GM12891 (cell line): ENCODE measurements at places on chromosomes 3 and 15.

- DNase-seq, result no peak
Observed at GRCh38 chr3:13301286-13301987, 118.7 kb downstream of the NUP210 start.

GRCh38 chr3:24254649-24255048 is 240.0 kb downstream of the THRB start:
- no peak for DNase-seq

DNA sequence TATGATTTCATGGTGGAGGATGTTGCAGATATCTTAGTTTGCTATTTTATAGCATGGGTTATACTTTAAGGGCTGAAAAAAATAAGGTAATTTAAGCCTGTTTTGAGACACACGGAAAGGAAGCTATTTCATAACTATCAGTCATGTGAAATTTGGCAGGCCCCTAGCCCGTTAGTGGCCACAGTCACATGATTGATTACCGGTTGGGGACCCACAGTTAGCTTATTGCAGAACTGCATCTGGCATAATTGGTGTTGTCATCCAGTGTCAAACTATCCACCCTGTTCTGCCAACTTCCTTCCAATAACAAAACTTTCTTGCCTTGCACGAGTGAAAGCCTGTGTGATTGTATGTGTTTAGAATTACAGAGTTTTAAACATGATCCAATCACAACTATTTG is 35.2 kb downstream of the FNDC3B start:
- DNase-seq, result no peak

GRCh38 chr3:50316657-50317242 is 5.8 kb downstream of the HYAL2 start:
- no peak for DNase-seq

DNA sequence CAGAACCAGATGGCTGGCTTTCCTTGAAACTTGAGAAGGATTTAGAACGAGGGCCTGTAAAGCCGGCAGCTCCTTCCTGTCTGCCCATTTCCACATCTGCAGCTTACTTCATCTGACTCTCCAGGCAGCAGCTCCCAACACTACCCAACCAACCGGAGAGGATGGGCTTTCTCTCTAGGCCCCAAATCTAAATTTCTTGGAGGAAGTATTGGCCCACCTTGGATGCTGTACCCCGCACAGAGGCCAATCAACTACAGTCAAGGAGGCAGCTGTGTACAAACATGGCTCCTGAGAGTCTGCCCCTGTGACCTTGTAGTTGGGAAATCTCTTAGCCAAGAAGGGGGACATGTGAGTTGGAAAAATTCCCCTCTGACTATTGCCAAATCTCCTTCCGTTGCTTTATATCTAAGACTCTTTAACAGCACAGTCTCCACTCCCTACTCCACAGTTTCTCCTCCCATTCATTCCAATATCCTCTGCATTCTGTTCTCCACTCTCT is 8.0 kb upstream of the ACAP2 start:
- DNase-seq, result no peak

DNA sequence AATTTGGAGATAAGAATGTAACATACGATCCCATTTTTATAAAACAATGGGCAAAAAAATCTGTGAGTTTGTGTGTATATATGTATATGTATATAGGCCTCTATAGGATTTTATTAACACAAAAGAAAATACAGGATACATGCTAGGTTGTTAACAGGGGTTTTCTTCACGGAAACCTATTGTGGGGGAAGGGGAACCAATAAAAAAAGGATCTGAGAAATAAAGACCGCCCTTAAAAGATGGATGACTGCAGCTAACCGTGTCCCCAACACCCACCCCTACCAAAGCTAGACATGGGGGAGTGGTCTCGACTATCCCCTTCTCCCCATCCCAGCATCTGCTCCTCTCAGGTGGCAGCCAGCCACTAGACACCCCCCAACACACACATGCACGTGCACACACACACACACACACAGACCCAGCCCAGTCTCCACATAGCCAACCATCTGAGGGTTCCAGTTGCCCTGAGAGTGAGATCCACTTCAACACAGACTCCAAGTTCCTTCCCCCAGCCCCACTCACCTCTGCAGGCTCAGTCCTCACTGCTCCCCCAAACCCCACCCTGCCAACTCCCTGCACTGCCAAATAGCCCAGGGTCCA is 132.9 kb downstream of the TPRA1 start:
- no peak for DNase-seq

- DNase-seq, result no peak
Observed at GRCh38 chr15:84883916-84884781, at the start of gene SLC28A1. SLC28A1 (plus strand) TSS chr15:84884662; CDS start chr15:84887761, 3,099 bp downstream.

- no peak for DNase-seq
Observed at GRCh38 chr15:93420477-93420876, 331.5 kb upstream of the RGMA start.

GRCh38 chr3:177144922-177145321 is 52.4 kb downstream of the TBL1XR1 start:
- no peak for DNase-seq

GRCh38 chr3:3519266-3519665 is 280.0 kb upstream of the LRRN1 start:
- no peak for DNase-seq

DNA sequence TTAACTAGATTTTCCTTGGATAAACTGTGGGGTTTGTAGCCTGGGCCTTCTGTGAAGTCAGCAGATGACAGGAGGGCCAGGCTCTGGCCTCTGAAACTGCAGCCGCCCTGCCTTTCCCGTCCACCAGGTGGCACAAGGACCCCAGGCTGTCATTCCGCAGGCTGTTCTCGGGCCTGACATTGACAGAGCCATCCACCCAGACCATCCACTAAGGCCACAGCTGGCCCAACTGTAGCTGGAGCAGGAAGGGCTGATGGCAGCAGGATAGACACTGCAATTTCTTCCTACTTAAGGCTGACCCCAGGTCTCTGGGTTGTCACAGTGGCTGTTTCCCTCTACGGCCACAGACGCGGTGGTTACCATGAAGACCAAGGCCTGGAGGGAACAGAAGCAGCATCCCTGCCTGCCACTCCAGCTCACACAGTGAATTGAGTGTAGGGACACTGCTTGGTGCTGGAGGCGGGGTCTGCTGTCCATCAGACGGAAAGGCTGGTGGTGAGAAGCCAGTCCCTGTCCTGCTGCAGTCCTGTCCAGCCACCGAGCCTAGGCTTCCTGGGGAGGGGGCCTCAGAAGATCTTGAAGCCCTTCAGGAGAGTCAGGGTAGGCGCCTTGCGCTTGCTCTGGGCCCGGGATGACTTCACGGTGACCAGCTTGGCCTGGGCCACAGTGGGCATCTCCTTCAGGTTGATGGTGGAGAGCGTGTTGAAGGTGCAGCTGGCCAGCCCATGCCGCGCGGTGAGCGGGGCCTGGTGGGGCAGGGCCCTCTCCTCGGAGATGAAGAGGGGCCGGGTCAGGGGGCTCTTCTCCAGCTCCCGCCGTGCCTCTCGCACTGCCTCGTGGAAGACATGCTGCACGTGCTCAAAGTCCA is 9.4 kb downstream of the SLC51B start:
- DNase-seq, result peak; percentile 89

DNA sequence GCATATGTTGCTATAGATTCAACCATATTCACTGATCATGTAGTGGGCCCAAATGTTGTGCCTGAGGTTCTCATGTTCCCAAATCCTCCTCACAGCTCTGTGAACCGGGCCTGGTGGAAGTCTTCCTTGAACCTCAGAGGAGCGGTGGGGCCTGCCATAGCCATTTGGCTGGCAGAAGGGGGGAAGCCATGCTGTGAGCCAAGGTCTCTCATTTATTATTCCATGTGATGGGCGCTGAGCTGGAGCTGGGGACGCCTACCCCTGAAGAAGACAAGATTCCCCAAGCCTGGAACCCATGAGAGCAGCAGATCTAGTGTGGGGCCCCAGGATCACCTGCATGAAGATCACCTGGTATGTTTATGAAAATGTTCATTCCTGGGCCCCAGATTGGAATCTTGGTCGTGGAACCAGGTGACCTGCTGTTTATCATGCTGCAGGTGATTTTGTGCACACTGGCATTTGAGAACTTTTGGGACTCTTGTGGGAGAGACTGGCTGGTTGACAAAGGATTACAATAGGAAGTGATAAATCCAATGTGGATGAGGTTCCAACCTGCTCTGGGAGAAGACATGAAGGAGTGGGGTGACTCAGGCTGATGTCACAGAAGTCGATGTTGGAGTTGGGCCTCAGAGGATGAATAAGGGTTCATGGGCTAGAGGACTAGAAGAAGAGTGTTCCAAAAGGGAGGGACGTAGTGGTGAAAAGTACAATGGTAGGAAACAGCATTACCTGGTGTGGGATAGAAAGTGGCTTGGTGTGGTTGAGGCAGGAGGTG is 102.1 kb downstream of the ASB7 start:
- DNase-seq, result no peak

GRCh38 chr3:110017304-110017703 is 680.0 kb upstream of the DPPA4 start:
- DNase-seq, result no peak

- no peak for DNase-seq
Observed at GRCh38 chr3:169104972-169105371, 558.5 kb downstream of the MECOM start.

DNA sequence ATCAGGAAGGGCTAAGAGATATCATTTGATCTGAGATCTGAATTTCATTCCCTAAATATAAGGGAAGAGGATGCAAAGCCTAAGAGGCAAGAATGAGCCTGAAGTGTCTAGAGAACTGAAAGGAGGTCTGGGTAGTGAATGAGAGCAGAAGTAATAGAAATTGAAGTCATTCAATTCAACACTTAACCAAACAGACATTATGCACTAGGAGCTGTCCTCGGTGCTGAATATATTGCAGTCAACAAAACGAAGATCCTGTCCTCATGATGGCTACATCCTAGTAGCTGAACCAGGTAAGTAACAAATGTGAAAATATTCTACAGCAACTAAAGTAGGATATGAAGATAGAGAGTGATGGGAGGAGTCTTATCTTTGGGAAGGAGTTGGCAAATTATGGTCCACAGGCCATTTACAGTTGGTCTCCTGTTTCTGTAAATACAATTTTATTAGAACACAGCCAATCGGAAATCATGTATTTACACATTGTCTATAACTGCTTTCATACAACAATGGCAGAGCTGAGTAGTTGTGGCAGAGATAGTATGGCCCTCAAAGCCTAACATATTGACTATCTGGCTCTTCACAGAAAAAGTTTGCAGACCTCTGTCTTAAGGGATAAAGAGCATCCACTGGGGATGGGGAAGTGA is 192.9 kb upstream of the CADPS start:
- DNase-seq, result peak; percentile 2

GRCh38 chr15:23734862-23735261 is 47.8 kb upstream of the NDN start:
- no peak for DNase-seq

DNA sequence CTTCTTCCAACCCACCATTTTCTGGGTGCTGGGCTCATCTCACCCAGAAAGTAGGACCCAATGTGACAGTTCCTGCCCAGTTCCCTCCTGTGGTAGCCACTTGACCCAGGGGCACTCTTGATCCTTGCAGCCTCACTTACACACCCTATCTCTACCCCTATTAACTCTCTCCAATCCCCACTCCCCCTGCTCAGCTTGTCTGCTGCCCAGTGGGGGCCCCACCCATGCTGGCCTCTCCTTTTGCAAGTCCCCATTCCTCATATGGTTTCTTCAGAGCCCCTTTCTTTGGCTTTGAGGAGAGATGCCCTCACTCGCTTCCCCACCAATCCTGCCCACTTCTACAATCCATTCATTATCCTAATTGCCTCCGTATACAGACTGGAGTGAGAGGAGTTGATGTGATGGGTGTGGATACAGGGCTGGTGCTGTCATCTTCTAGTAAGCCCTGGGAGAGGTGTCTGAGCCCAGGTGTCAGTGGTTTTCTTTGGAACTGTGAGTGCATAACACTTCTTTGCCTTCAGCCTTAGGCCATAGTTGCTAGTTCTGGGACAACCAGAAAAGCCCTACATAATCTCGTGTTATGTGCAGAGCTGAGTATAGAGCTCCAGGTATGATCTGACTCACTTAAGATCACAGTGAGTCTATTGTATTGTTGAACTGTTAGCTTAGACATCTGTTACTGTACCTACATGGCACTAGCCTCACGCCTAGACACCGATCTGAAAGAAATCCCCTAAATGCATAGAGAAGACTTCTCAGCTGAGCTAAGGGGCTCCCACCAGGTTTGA is 4.8 kb upstream of the CCR5 start:
- DNase-seq, result no peak

DNA sequence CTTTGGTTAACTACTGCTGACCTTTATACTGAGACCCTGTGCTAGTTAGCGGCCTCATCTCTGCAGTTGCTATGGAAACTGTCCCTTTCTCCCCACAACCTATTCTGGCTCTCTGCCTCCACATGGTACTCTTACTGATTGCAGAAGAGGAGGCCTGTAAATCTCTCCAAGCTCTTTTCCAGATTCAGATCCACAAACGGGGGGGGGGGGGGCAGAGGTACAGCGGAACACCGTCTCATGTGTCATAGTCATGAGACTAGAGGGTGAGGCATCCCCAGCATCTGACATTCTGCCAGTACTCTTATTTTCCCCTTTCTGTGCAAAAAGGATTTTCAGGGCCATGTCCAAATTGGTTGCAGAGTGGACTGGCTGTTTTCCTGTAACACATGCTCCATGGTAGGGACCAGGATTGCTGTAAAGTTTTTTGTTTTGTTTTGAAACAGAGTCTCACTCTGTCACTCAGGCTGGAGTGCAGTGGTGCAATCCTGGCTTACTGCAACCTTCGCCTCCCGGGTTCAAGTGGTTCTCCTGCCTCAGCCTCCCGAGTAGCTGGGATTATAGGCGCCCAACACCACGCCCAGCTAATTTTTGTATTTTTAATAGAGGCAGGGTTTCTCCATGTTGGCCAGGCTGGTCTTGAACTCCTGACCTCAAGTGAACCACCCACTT is 8.3 kb upstream of the MAP1A start:
- no peak for DNase-seq

DNA sequence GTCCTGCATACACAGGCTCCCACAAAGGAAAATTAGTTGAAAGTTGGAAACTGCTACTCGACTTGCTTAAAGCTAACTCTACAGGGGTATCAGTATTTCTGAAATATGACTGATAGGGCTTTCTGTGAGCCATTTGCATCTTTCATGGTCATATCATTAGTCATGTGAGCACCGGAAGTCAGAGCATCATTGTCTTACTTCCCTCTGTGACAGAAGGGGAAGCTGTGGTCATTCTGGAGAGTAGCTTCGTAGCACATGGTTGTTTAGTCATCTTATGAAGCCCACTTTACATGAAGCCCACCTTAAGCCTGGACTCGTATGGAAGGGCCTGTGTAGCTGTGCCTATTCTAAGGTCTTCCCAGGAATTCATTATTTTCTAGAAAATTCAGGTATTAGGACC is 69.0 kb downstream of the COL6A5 start:
- no peak for DNase-seq

GRCh38 chr3:66483409-66483906 is 17.4 kb downstream of the LRIG1 start:
- no peak for DNase-seq

- no peak for DNase-seq
Observed at GRCh38 chr15:60829416-60829815, 350.5 kb upstream of the ICE2 start.

DNA sequence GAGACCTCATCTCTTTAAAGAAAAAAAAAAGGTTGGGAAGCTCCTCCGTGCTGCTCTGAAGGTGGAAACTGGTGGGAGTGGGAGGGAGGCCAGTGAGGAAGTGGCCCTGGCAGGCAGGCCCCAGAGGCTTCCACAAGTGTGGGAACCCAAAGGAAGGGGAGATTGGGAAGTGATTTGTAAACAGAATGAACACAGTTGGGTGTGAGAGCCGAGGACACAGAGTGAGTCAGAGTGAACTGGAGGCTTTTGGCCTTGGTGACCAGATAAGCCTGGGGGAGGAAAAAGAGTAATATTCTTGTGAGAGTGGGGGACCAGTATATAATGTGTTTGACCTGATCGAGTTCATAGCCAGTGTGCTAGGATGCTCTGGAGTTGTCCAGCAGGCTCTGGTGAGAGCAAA is 23.0 kb downstream of the MKRN2 start:
- no peak for DNase-seq
